ENCODE measurements at places on chromosomes 12 and 14.

GRCh38 chr14:66085665-66086064 lies 400.5 kb upstream of the CCDC196 start:
- no peak for DNase-seq

- no peak for DNase-seq
Measured at GRCh38 chr12:89250213-89250612, 102.1 kb downstream of the DUSP6 start.

DNA sequence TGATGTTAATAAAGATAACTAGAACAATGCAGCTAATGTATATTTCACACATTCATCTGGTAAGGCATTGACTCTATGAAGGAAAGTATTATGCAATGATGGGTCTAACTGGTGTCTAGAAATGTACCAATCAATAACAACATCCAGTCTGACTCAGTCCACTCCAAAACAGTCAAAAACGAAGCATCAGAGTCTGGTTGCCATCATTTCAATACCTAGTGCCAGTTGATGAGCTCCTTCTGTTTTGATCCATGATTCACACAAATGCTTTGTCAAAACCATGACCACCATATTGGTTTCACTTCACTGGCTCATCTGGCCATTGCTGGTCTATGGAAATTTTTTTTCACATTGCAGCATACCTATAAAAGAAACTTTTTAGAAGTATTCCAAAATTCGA lies 747.2 kb upstream of the TMEM132C start:
- DNase-seq = no peak

DNA sequence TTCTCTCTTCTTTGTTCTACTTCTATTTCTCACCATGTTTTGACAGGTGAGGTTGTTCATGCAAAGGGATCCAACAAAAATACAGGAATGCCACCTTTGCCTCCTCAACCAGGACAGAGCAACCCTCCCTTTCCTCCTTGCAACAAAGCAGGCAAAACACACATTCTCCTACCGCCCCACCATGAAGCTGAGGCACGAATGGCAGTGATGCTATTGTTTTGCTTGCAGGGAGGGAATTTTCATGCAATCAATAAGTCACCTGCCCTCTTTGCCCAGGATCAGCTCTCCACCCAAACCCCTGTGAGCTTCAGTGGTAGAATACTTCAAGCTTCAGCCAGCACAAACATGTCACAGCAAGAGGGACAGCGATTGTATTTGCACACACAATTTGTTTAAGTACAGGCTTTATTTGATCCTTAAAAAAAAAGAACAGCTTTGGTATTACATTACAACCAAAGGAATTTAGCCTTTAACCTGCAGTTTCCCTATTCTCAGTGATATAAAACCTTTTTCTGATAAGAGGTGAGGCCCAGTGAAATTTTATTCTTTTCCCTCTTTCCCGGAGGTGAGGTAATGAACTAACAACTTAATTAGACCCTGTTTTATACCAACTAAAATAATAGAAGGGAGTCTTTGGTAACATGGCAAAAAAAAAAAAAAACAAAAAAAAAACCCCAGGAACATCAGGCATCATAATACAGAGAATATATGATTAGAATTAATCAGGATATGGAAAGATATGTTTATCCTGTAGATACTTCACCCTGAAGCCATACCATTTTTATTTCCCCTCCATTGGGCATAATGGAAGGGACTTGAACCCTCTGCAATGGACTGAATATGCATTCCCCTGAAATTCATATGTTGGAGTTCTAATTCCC lies 87.0 kb upstream of the EEA1 start:
- no peak for DNase-seq

GRCh38 chr14:46999661-47000060 lies 348.1 kb upstream of the RPL10L start:
- DNase-seq = no peak

- no peak for DNase-seq
Measured at GRCh38 chr14:30179381-30180130, 251.9 kb upstream of the PRKD1 start.

Data from NCI-H2081 treated with DMSO at 0.1 percent for 48 hours (cell line).